ENCODE measurements at places on chromosomes 16 and 17.

DNA sequence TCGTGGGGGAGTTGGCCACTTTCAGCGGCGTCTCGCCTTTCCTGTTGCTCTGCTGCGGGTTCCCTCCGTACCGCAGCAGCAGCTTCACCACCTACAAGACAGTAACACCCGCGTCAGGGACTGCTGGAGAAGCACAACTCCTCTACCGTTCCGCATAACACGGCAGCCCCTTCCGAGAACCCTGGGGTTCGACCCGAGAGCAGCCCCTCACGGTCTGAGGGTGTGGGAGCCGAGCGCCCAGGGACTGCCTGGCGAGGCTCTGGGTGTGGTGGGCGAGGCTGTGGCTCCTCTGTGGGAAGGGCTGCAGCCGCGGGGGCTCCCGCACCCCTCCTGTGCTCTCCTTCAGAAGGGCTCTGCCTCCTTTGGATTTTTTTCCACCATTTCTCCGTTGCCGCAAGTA, 68.6 kb downstream of the ZNF778 start:
- no peak for DNase-seq

DNA sequence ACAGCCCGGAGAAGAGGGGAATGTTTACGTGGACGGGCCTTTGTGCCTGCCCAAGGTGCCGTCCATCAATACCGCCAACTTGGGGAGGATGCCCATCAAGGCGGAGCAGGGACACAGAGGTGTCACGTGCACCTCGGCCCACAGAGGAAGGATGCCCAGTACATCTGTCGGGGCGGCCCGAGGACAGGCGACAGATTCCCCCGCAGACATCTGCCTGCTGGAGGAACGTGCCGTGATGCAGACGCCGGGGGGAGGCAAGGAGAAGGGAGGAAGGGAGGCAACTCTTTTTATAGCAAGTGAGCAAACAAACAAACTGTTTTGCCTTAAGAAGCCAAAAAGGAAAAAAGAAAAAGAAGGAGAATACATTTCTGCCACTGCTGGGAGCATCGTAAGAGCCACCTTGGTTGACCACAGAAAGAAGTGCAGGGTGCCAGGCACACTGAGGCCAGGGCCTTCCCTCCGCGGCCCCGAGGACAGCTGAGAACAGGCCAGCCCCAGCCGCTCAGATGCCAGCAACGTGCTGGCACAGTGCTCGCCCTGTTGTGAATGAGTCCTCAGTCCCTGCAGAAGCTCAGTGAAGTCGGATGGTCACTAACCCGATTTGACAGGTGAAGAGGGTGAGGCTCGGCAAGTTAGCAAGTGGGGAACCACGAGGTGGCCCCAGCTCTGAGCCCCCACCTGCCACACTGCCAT, 146.4 kb downstream of the RBFOX3 start:
- DNase-seq: no peak

- DNase-seq: no peak
These were observed 7.3 kb downstream of the PMFBP1 start for GRCh38 chr16:72164691-72165090.

GRCh38 chr16:67391424-67392300, 1.6 kb downstream of the TPPP3 start:
- DNase-seq: no peak

DNA sequence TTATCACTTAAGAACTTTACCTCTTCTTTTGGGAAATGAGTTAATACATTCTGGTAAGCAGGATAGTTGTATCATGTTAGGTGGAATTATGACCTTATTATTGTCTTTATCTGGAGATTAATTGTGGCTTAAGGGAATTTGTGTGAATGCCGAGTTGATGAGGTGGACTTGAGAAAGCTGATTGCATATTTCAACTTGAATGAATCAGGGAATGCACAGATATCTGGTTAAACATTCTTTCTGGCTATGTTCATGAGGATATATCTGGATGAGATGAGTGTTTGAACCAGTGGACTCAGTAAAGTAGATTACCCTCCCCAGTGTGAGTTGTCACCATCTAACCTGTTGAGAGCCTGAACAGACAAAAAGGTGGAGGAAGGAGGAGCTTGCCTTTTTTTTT, 326.1 kb upstream of the GOT2 start:
- peak; percentile 88 for DNase-seq

GRCh38 chr16:2790631-2791030, 3.3 kb upstream of the PRSS33 start:
- DNase-seq: no peak

GRCh38 chr17:57890857-57891232, 41.0 kb upstream of the MRPS23 start:
- DNase-seq: no peak

DNA sequence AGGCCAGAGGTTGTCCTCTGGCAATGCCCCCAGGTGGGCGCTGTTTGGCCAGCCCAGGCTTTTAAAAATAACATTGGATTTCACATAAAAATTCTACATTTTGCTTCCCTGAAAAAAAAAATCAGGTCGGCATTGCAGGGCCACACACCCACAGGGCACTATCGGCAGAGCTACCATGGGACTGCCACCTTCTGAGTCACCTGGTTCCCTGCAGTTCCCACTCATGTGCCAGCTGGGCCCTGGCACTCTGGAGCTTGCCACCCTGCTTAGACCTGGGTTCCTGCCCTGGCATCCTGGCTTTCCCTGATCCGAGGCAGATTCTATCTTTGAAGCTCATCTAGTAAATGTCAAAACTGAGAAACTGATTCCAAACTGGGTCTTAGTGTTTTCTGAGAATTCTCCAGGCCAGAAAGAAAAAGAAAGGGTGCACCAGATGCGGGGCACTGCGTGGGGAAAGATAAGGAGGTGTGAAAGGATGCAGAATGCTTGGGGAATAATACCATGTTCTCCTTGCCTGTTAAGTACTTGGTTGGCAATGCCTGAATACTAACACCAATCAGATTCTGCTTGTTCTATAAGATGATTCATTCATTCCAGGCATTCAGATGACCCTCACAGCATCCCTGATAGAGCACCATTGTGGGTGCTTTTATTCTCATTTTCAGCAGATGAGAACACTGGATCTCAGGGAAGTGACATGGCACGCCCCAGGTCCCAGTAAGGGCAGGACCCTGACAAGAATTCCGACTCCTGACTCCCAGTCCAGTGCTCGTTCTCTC, 51.8 kb downstream of the RAI1 start:
- peak; percentile 78 for DNase-seq

DNA sequence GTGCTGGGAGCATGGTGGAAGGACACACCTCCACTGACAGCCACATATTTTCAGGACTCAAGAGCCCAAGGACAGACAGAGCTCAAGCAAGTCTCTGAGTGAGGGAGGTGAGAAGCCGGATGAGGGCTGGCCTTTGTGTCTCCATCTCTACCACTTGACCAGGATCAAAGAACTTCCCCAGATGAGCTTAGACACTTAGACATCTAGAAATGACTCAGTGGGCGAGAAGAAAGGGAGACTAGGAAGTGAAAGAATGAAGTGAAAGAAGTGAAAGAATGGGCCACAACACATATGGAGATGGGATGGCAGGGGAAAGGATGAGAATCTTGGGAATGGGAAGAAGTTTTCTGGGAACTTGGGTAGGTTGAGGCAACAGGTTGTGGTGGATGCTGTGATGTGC, 274.9 kb upstream of the CCL2 start:
- DNase-seq: no peak

- DNase-seq: no peak
These were observed 20.5 kb downstream of the COG7 start for GRCh38 chr16:23432176-23433128.

GRCh38 chr16:70582280-70582978, 58.8 kb downstream of the SF3B3 start:
- DNase-seq: no peak

Measured in fibroblast of skin of scalp (primary cell).